ENCODE measurements at places on chromosomes 7 and 10.

DNA sequence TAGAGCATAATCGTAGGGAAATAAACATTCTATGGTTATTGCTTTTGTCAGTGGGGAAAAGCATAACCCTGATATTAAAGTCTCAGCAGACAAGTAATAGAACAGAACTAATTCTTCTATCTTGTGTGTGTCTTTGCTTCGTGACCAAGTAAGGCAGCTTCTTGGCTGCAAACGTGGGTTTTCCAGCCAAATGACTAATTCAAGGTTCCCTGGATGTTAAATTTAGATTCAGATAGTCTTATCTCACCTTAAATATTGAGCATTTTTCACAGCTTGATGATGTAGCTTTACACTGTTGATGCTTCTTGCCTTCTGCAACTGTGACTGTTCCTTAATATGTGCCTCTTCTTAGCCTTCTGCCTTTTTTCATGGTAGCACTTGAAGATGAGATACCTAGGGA, 113.0 kb downstream of the EXOC4 start:
- no peak for DNase-seq

- no peak for DNase-seq
Measured at GRCh38 chr10:9579110-9579705, 1438.5 kb upstream of the CELF2 start.

GRCh38 chr10:72732521-72732920, 40.6 kb downstream of the MCU start:
- no peak for DNase-seq

DNA sequence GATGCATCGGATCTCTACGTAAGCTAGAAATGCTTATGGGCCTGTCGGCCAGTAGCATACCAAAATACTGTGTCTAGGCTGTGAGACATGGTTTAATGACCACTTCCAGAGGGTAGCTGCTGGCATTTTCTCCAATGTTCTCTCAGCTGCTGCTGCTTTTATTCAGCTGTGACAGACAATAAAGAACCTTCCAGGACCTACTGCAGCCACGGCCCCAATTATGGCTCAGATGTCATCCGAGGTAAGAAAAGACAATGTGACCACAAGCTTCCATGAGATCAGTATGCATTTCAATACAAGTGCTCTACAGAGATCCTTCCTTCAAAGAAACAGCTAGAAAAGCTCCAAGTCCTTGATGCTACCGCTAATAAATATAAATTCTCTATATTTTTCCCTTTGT, 256.2 kb downstream of the SDHAF3 start:
- DNase-seq, result no peak

DNA sequence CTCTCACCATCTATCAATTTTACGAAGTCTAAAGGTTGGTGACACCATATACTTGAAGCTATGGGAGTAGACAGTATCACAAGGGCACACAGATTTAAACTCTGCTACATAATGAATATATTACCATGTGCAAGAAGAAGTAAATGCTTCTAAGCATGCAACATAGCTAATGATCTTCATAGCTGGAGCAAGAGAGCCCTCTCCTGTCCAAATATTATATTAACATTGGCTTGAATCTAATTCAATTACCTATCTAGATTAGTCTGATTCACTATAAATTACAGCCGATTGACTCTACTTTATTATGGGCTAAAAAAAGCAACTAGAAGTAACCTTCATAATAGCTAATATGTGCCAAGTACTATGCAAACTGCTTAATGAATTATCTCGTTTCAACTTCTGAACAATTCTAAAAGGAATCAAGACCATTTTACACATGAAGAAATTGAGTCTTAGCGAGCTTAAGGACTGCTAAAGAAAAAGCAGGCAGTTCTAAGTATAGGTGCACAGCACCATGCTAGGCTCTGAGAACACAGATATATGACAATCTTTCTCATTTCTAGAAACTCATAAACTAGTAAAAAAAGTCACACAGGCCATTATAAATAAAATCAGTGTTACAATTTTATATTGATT, 21.9 kb downstream of the FRA10AC1 start:
- DNase-seq, result no peak

DNA sequence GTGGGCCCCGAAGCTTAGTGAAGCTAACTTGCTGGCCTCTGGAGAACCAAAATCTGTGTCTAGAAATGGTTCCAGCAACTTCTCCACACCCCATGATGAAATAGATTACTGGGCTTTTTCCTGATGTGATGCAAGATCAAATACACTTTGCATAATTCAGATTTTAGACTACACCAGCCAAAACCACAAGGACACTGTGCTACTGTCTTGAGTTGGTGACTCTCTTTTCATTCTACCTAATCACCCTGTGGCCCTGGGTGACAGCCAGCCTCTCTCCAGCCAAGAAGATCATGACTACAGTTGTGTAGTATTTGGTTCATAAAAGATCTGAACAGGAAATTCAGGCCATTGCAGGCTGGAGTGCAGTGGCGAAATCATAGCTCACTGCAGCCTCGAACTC, 22.2 kb downstream of the AZGP1 start:
- DNase-seq, result no peak

All from stimulated activated CD4-positive, alpha-beta T cell treated with anti-CD3 and anti-CD28 coated beads, Interleukin-2, amount 100 ng/mL, for 24 hours (primary cell).